Central memory CD4-positive, alpha-beta T cell (primary cell): ENCODE measurements at places on chromosomes 12 and 14.

DNA sequence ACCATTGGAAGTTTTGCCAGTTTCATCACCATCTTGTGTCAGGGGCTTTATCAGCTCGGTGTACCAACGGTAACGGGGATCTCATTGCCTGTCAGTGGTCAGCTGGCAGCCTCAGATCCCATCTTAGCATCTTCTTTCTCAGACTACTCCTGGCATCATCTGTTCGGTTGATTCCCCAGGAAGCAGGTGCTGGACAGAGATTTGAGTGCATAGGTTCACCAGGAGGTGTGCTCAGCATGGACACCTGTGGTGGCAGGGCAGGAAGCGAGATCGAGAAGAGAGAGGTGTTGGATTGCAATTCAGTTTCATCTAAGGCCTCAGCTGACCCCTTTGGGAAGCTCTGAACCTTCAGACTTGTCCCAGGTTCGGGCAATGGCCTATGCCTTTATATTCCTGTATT is 76.0 kb downstream of the C12orf75 start:
- no peak for DNase-seq

- no peak for DNase-seq
Measured at GRCh38 chr12:24297516-24297915, 348.0 kb upstream of the SOX5 start.

- DNase-seq: no peak
Measured at GRCh38 chr12:2609020-2609419, 185.8 kb upstream of the FKBP4 start.

DNA sequence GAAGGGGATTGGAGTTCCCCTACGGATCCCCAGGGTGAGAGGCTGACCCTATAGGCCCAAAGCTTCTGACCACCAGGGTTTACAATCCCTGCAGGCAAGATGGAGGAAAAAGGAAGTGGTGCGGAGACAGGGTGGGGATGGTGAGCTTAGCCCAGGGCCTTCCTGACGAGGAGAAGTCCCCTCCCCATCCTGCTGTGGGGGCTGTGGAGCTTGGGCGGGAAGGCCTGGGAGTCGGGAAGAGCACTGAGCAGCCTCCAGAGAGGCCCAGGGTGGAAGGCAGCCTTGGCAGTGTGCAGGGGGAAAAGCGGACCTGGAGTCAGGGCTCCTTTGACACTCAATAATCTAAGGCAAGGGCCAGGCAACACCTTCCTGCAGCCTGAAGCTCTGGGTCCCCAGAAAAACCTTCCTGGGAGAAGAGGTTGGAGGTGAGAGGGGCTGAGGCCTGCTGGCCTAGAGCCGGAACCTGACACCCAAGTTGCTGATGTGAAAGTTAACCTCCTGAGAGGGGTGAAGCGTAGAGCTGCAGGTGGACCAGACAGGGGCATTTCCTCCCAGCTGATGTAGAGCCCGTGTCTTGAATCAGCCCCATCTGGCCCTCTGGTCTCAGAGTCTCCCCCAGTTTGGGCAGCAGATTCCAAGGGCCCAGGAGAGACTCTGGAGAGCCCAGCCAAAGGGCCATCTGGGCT is 6.0 kb downstream of the HDAC7 start:
- DNase-seq: no peak

- DNase-seq: no peak
Measured at GRCh38 chr14:88075269-88075981, 70.5 kb downstream of the GPR65 start.

- DNase-seq: no peak
Measured at GRCh38 chr12:114841557-114842251, 157.7 kb upstream of the TBX3 start.

DNA sequence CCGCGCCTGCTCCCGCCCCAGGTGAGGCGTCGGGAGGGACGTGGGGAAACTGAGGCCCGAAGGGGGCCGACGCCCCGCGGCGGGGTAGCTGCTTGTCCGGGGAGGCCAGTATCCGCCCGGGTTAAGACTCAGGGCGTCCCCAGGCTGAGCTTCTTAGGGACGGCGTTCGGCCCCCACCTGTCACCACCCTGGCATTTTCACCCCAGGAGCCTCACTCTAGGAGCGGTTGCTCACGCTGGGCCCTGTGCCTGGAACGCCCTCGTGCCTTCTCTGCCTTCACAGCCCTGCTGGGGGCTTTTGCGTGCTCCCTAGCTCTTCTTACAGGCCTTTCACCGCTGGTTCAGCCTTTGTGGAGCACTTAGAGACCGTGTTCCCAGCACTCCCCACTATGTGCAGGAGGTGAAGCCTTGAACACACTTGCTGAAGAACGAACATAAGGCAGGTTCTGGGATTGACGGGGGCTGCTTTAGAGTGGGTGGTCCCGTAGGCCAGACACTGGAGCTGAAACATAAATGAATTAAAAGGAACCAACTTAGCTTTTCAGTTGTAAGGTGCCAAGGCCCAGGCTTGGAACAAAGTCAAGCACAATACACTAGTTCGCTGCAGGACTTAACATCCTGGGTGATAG is 601 bp downstream of the ZNF839 start:
- DNase-seq: peak; percentile 44

GRCh38 chr12:15806826-15807225 is 17.6 kb upstream of the EPS8 start:
- DNase-seq: no peak

DNA sequence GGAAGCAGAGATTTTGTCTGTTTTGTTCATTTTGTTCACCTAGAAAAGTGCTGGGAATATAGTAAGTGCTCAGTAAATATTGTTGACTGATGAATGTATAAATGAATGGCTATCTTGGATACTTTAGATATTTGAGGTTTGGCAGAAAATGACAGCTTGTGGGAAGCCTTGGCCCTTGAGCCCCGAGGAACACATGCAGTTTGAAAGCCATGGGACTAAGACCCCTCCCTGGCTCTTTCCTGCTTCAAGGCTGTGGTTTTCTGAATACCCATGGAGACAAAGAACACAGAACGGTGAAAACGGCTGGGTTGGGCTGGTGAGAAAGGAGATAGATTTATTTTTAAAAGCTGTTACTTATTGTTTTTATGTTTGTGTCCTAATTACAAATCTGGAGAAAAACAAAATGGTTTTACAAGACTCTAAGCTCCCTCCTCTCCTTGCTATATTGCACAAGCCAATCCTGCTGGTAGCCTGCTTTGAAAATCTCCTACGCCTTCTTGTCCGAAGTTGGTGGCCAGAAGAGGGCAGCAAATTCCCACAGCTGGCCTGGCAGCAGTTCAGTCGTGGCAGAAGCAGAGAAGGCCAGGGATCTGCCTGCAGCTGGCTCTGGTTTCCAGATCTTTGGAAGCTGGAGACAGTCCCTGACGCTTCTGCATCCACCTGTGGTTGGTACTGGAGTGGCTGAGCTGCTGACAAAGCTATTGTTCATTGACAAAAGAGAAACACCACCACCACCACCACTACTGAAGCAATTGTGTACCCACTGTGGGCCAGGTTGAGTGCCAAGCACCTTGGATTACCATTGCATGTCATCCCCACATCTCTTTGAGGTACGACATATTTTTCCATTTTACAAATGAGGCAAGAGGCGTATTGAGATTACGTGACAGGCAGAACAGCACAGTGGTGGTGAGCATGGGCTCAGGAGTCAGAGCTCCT is 5.2 kb upstream of the KRT85 start:
- DNase-seq: peak; percentile 11
